H9 (cell line): ENCODE measurements at places on chromosomes 3 and 15. TPM values are rescaled to one million over a fixed set of nuclear protein-coding genes. Genes with fewer than 3 reads are reported as not detected.

The TF gene
- total RNA-seq = 0.09 and 0.18 TPM in 2 replicates

The RHOV gene
- 3.9 and 4.3 TPM in 2 replicates for total RNA-seq

The ANKRD63 gene
- 0.26 and 0.46 TPM in 2 replicates for total RNA-seq

The RETNLB gene
- not detected in 2 replicates for total RNA-seq

The CEP97 gene
- total RNA-seq = 12.4 and 13.9 TPM in 2 replicates

The DET1 gene
- 6.3 and 6.6 TPM in 2 replicates for total RNA-seq

The ANKRD34C gene
- not detected in 2 replicates for total RNA-seq

The SLC22A14 gene
- not detected in 2 replicates for total RNA-seq

The MINAR1 gene
- total RNA-seq = 0.74 and 0.77 TPM in 2 replicates

The CLCN2 gene
- 17.2 and 19.5 TPM in 2 replicates for total RNA-seq

The MORC1 gene
- not detected in 2 replicates for total RNA-seq

The CRABP1 gene
- 93.0 and 93.1 TPM in 2 replicates for total RNA-seq

The SLC6A1 gene
- total RNA-seq = 0.09 TPM in 1 of 2 replicates, not detected in the other

The GCHFR gene
- total RNA-seq = 33.0 and 37.0 TPM in 2 replicates

The KNL1 gene
- total RNA-seq = 16.8 and 19.7 TPM in 2 replicates

The GOLGA6B gene
- 0.33 and 0.75 TPM in 2 replicates for total RNA-seq

The BBX gene
- 34.4 and 34.8 TPM in 2 replicates for total RNA-seq
